Stimulated activated CD8-positive, alpha-beta memory T cell treated with anti-CD3 and anti-CD28 coated beads, Interleukin-7, amount 100 ng/mL, for 1 hour (primary cell): ENCODE measurements at places on chromosomes 6 and 20.

DNA sequence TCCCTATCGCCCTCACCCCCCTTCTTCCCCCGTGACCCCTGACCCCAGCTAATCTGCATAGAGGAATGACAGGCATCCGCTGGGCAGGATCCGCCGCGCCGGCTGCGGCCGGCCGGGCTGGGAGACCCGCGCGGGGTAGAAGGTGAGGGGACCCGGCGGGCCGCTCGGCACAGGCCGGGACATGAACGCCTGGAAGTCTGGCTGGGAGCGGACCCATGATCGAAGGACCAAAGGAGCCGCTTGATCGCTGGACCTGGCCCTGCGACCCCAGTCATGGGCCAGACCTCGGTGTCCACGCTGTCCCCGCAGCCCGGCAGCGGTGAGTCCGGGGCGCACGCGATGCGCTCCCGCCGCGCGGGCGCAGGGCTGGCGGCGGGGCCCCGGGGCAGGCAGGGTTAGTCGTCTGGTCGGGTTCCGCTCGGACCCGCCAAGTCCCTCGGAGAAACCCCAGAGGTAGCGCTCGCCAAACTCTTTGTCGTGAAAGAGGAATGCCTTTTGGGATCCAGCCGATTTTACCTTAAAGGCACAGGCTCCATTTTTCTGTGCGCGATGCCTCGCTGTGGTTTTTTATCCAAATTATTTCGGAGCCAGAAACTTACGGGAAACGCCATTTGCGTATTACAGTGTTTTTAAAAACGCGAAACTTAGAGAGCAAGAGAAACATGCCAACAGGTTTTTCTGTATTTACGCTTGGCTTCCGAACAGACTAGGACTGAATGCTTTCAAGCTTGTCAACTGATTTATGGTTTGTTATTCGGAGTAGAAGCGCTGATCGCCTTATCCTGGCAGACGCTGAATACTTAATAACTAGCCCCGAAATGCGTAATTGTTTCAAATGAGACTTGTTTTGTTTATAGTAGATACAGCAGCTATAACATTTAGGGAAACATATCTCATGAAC, at the start of gene PHACTR2:
TSS of gene PHACTR2 (plus strand) at position 75 of the 901 bp plus-strand sequence. CDS start at position 274, 199 bp downstream.
- DNase-seq: no peak

DNA sequence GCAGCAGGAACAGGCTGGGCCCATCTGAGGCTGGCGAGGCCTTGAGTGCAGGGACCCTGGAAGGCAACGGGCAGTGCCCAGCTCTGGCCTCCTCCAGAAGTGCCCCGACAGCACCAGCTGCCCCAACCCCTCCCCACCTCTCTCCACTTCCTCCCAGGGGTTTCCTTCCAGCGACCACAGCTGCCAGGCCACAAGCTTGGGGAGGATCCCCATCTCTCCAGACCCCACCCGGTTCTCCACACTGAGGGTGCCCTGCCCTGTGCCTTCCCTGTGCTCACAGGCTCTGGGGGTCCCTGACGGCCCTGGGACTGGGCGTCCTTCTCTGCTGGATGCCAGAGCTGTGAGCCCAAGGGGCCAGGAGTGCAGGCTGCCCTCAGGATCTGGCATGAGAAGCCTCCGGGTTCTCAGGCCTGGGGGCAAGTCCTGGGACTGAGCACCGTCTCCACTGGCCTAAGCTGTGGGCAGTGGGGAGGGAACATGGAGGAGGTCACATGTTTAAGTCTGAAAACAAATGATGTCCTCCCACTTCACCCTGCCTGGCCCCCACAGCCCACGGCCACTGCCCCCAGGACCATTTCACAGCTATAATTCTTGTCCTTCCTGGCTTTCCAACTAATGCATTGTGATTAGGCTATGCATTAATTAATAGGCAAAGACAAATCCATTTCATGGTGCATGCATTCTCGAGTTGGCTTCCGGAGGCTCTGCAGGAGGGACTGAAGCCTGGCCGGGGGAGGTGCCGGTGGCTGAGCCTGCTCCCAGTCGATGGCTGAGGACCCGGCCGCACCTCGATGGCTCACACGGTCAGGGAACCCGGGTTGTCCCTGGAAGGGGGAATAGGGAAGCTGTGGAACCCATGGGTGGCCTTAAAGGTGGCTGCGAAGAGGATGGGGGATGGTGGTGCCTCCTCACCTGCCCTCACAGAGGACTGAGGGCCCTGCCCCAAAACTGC, 24.4 kb downstream of the BHLHE23 start:
- no peak for DNase-seq

DNA sequence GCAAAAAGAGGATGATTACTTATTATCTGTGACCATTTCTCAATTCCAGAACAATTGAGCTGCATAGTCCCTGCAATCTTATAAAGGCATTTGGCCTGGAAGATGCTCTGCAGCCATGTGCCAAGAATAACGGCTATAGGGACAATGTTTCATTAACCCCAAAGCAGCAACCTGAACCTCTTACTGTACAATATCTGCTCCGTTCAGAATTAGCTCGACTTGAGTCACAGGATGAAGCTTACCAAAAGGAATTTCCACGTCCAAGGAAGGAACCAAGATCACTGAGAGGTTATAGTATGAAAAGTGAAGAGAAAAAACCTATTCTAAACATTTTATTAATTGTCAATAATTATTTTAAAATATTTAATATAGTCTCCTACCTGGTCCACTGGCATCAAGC, 167.3 kb upstream of the GMDS start:
- DNase-seq: no peak

DNA sequence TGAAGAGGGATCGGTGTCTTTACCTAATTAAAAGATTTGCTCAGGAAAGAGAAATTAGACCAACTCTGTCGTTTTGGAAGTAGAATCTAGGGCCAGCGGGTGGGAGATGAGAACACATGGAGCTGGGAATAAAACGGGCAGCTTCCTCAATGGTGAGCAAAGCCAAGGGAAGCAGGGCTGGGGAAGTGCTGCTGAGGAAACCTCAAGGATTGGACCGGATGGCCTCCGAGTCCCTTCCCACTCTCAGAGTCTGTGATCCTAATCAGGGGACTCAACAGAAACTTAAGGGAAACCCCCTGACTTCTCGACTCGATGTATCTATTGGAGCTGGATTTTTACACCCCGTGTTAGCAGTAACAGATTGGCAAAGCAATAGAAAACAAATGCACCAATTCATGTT, 10.8 kb downstream of the GCNT2 start:
- DNase-seq: no peak

- no peak for DNase-seq
Measured at GRCh38 chr20:62346398-62347150, 20.5 kb downstream of the LAMA5 start.

- peak; percentile 20 for DNase-seq
Measured at GRCh38 chr6:53728570-53729194, 63.1 kb upstream of the KLHL31 start.

DNA sequence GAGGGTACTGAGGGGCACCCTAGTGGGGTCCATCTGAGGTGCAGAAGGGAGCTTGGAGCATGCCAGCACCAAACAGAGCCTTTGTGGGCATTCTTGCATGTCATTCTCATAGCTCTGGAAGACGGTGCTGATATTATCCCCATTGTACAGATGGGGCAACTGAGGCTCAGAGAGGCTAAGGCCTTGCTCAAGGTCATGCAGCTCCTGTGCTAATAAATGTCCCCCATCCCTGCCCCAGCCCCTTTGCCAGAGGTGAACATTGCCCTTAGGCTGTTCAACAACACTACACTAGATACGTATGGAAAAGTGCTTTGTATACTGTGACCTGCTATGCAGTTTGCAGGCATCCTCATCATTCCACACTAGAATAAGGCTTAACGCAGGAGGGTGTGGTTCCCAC, 5.5 kb upstream of the EPB41L1 start:
- DNase-seq: no peak

GRCh38 chr20:47489448-47489872, 12.2 kb upstream of the NCOA3 start:
- no peak for DNase-seq

GRCh38 chr6:151442371-151442770, 9.6 kb downstream of the RMND1 start:
- no peak for DNase-seq

GRCh38 chr20:57415771-57416170, 24.6 kb downstream of the RBM38 start:
- no peak for DNase-seq

DNA sequence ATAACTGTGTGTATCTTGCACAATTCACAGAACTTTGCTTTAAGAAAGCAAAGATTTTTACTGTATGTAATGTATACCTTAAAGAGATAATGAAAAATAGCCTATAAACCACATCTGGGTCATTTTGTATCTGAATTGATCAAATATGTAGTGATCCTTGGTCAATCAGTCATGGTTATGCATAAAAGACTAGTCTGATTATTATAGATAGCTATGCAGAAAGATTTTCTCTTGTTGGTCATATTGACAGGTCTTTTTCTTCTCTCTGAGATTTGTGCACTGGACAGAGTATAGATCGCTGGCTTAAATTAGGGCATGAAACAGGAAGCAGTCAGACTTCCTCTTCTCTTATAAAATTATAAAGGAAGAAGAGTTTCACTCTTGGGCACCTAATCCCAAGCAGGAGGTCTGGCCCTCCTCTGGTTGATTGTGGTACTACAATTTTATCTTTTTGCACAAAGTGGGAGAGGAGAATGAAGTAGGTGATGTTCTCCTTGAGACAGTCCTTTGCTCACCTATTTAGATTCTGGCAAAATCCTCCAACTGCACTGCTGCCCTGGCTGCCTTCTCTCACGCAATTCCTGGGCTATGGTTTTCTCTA, 380.9 kb upstream of the RGS17 start:
- DNase-seq: no peak

DNA sequence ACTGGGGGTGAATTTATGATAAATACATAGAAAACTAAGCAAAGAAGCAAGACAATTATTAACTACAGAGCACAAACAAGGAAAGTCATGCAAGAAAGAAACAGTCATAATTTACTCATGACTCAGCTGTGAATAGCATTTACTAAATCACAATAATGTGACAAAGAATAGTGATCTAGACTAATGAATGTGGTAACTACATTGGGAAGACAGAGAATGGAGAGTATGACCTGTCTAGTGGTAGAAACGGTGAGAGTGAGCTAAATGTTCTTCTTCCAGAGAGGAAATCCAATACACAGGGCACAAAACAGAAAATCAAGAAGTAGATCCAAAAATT, 153.5 kb upstream of the DST start:
- DNase-seq: no peak

DNA sequence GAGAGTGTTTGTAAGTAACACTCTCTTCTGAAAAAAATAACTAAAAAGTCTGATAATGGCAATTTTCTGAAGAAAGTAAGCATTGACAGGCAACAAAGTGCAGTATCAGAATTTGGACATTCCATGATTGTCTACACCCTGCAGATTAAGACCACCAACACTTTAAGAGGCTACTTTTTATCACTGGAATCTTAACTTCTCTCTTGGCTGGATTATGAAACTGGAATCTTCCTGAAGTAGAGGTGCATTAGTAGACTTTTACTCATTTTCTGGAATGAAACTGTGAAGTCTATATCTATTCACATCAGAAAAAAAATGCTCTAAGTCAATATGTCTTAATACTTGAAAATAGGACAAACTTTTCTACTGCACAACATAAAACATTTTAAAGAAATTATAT, 547.5 kb downstream of the COL12A1 start:
- DNase-seq: no peak

DNA sequence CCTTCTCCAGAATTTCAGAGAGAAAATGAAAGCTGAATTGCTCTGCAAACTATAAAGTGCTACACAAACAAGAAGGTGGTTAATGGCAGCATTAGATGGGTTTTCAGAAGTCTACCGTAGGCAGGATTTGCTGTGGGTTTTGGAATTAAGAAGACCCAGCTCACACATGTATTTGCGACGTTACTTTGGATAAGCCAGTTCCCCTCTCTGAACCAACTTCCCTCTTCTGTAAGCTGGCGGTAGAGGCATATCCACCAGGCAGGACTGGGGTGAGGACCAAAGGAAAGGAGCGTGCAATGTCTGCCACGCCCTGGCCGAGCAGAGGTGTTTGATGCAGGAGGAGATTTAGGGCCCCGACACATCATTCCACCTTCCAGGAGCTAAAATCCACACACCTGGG, 6.9 kb downstream of the RSPO4 start:
- DNase-seq: no peak

- DNase-seq: no peak
Measured at GRCh38 chr6:50543666-50544065, 169.7 kb upstream of the TFAP2D start.

DNA sequence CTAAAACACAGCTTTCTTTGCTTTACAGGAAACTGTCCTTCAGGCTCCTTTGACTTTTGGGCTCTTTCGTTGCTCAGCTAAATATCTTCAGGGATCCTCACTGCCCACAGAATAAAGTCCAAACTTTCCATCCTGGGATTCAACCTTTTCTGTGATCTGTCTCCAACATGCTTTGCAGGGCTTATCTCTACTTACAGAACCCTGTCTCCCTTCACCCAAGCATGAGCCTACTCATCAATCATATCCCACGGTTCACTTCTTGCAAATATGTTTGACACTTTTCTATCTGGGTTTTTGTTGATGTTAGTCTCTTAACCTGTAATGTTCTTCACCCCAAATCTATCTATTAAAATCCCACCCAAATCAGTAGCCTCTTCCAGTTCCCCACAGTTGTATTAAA, 327.3 kb upstream of the RNF24 start:
- no peak for DNase-seq

DNA sequence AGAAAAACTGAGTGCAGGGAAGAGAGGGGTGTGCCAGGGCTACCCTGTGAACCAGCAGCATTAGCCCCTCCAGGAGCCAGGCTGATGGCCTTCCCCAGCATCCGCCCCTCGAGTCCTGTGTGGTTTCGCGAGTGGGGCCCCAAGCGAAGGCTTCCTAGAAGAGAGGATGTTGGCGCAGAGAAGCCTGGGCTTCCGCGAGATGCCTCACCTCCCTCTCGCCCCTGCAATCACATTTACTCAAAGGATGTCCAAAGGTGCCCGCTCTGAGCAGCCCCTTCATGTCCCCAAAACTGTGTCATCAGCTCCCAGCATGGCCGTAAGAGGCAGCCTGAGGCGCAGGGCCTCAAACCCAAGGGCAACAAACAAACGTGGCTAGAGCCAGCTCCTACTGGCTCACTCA, 111.7 kb downstream of the PREX1 start:
- DNase-seq: peak; percentile 43

GRCh38 chr6:123171341-123172115, 175.5 kb downstream of the CLVS2 start:
- no peak for DNase-seq

DNA sequence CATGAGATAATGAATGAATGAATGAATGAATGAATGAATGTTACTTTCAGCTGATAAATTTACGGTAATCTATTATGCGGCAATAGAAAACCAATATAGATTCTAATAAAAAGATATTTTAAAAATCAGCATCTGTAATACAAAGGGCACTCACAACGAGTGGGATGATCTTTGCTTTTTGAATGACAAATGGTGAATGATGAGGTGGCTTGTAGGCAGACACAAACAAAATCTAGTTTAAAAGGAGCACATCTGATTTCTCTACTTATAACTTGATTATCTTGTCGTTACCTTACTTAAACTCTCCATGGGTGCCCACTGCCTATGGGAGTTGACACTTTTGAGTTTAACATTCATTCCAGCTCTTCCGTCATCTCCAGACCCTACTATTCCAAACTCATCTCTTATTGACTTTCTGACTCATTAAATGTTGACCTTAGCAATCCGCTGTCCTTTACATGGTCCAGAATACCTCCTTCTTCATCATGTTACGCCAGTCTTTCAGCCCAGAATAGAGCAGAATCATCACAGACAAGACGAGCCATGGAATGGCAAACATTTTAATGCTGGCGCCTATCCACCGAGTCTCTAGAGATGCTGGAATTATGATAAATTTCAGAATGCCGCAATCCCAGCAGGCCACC, 41.3 kb downstream of the NHLRC1 start:
- DNase-seq: no peak
